ENCODE measurements at places on chromosomes 4 and X.
A peak's percentile ranks its signal among the peaks of the same experiment; 100 is the strongest.

GRCh38 chr4:99724067-99724466 is 66.4 kb upstream of the C4orf54 start:
- H3K4me3 ChIP-seq = no peak overlapping the region
- H3K27me3 ChIP-seq = no peaks in the 10 kb centered on the region
- no peak for DNase-seq
- no peaks in the 10 kb centered on the region for H3K36me3 ChIP-seq

DNA sequence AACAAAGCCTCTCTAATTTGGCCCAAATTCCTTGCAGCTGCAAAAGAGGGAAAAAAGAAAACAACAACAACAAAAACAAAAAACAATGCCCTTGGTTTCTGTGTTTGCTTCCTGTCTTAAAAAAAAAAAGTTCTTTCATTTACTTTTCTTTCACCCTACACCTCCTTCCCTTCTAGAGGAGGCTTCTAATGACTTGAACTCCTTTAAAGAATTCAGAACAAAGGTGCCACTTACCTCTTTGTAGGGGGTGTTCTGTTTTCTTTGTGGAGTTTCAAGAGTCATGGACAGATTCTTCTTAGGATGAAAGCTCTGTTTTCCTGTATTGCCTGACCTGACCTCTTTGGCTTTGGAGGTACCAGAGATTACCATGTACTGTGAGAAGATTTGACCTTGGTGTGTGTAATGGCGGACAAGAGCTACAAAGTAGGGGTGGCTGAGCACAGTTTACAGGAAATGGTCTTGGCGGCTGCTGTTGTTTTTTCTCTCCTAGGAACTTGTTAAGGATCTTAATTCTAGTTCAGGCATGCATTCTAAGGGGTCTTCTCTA is 72.4 kb upstream of the S100G start:
- DNase-seq = no peak
- no peak overlapping the region for H3K27ac ChIP-seq
- H3K36me3 ChIP-seq = no peaks in the 10 kb centered on the region
- no peaks in the 10 kb centered on the region for H3K27me3 ChIP-seq
- no peak overlapping the region for H3K4me3 ChIP-seq

GRCh38 chr4:118839221-118839927 is 3.4 kb upstream of the SEC24D start:
- DNase-seq = no peak
- H3K27ac ChIP-seq = no peak overlapping the region
- no peaks in the 10 kb centered on the region for H3K27me3 ChIP-seq
- H3K4me1 ChIP-seq = peaks cover 10% of the 10 kb centered on the region
- no peak overlapping the region for H3K4me3 ChIP-seq

- no peaks in the 10 kb centered on the region for H3K27me3 ChIP-seq
- no peak overlapping the region for H3K27ac ChIP-seq
- no peak overlapping the region for H3K4me3 ChIP-seq
- H3K36me3 ChIP-seq = no peaks in the 10 kb centered on the region
- DNase-seq = no peak
- peaks cover under 1% of the 10 kb centered on the region for H3K4me1 ChIP-seq
These were observed 22.0 kb downstream of the SORCS2 start for GRCh38 chr4:7214359-7214758.

DNA sequence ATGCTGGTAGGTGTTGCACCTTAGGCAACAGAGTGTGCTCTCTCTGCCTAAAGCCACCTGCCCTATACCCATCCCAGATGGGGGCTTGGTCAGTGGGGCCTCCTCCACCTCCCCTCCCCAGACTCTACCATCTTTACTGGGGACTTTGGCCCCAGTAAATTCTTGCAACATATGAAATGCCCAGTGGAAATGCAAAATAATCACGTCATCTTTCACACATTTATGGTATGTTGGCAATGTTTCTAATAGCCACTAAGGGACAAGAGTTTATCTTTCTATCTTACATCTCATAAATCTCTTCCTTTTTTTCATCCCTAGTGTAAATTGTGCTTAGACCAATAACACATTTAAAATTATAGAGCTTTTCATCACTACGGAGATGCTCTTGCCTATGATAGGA is 103.0 kb upstream of the MAML3 start:
- DNase-seq = no peak
- H3K4me1 ChIP-seq = peaks cover 44% of the 10 kb centered on the region
- no peaks in the 10 kb centered on the region for H3K27me3 ChIP-seq

- H3K4me1 ChIP-seq = no peaks in the 10 kb centered on the region
- no peaks in the 10 kb centered on the region for H3K27me3 ChIP-seq
- DNase-seq = no peak
- H3K4me3 ChIP-seq = no peak overlapping the region
- no peaks in the 10 kb centered on the region for H3K36me3 ChIP-seq
These were observed 94.7 kb downstream of the EDA2R start for GRCh38 chrX:66544181-66544580.

GRCh38 chrX:120791013-120791643 is 84.5 kb downstream of the CT47B1 start:
- no peaks in the 10 kb centered on the region for H3K4me1 ChIP-seq
- DNase-seq = peak; percentile 72
- no peak overlapping the region for H3K27ac ChIP-seq
- no peaks in the 10 kb centered on the region for H3K36me3 ChIP-seq
- no peak overlapping the region for H3K4me3 ChIP-seq
- H3K27me3 ChIP-seq = no peaks in the 10 kb centered on the region

- no peak overlapping the region for H3K4me3 ChIP-seq
- DNase-seq = peak; percentile 92
- H3K36me3 ChIP-seq = no peaks in the 10 kb centered on the region
- H3K27ac ChIP-seq = peak overlapping the region; percentile 71
These were observed 220.4 kb downstream of the SPRY1 start for GRCh38 chr4:123616951-123617461.
